GM19239 (cell line): ENCODE measurements at places on chromosomes 16 and 17.

- no peak for DNase-seq
These were observed 32.5 kb downstream of the MARF1 start for GRCh38 chr16:15610369-15610871.

GRCh38 chr17:31786796-31787481, 72.1 kb downstream of the COPRS start:
- no peak for DNase-seq

DNA sequence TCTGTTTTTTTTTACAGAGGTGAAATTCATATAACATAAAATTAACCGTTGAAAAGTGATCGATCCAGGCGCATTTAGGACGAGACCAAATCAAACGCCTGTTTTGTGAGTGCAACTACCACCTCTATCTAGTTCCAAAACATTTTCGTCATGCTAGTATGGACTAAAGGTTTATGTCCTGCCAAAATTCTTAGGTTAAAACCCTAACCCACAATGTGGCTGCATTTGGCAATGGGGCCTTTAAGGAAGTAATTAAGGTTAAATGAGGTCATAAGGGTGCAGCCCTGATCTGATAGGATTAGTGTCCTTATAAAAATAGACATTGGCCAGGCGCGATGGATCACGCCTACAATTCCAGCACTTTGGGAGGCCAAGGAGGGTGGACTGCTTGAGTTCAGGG, 32.8 kb upstream of the RCVRN start:
- no peak for DNase-seq

GRCh38 chr17:7988750-7989178, 13.7 kb upstream of the GUCY2D start:
- no peak for DNase-seq

GRCh38 chr16:84323606-84324005, 28.9 kb downstream of the WFDC1 start:
- no peak for DNase-seq
